ENCODE measurements at places on chromosomes 4 and X.

DNA sequence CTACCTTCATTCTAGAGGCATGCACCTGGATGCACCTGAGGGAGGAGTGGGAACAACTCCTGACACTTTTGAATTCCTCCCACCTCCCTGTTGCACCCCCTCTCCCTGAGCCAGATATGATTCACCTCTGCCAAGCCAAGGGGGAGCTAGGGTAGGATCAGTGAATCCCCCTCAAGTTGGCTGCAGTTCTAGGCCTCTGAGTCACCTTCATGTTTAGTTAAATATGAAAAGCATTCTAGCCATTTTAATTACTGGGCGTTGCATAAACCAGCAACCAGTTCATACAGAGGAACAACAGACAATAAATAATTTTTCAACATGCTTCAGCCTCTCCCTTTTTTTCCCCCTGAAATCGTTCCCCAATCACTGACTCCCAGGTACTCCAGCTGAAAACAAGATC lies 1440.2 kb downstream of the ADGRL3 start:
- DNase-seq = no peak

DNA sequence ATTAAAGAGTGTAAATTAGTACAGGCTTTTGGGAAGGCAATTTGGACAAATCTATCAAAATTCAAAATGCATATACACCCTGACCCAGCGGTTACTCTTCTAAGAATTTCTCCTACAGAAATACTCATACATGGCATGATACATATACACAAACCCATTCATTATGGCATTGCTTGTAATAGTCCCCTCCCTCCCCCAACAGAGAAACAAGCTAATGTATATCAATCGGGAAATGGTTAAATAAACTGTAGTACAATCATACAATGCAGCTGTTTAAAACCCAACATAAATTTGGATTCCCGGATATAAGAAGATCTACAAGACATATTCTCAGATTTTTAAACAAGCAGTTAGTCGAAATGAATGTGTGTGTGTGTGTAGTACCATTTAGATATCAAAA lies 808 bp downstream of the HUWE1 start:
- no peak for DNase-seq

GRCh38 chrX:25295466-25295865 lies 279.7 kb upstream of the ARX start:
- no peak for DNase-seq

DNA sequence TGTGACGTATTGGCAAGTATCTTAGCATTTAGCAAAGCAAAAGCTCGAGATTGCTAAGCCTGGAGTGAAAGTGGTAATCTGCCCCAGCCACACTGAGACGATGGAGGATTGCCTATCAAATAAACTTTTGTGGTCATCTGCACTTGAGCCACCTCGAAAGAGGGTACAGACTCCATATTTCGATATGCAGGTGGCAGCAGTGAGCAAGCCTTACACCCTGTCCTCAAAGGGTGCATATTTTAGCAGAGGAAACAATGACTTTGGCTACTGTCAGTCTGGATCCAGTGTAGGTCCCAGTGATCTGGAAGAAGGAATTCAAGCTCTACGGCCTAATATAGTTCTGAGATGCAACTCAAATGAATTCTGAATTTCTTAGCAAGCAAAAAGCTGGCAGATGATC lies 153.9 kb downstream of the ATG4A start:
- DNase-seq = no peak

DNA sequence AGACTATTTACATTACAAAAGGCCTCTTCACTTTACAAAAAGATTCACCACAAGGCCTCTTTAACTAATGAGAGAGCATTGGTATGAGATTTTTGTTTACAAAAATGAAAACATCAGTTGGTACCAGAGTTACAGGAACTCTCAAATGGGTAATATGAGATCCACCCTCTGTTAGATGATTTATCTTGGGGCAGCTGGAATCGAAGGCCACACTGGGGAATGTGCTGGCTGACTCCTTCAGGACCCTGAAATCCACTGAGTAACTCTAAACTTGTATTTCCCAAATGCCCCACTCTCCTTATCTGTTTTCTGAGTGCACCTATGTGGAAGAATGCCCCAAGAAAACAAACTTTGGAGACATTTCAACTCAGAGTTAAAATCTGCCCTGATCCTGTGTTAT lies 232.9 kb upstream of the F9 start:
- DNase-seq = no peak

- no peak for DNase-seq
These were observed 13.3 kb downstream of the PDZD4 start for GRCh38 chrX:153816831-153817690.

GRCh38 chrX:79096145-79096556 lies 48.3 kb upstream of the GPR174 start:
- no peak for DNase-seq

DNA sequence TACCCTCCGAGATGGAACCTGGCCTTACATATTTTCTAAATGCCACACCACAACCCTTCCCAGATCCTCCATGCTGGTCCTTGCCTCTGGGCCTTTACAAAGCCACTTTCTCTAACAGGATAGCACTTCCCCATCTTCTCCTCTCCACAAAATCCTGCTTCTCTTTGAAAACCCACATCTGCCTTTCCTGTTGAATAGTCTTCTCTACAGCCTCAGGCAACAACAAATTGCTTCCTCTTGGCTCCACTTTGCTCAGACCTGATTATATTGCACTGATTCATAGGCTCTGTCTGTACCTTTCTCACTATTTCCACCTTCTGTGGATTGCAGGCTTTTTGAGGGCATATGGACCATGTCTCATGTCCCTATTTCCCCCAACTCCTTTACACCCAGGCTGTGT lies 203.7 kb upstream of the MBNL3 start:
- no peak for DNase-seq

DNA sequence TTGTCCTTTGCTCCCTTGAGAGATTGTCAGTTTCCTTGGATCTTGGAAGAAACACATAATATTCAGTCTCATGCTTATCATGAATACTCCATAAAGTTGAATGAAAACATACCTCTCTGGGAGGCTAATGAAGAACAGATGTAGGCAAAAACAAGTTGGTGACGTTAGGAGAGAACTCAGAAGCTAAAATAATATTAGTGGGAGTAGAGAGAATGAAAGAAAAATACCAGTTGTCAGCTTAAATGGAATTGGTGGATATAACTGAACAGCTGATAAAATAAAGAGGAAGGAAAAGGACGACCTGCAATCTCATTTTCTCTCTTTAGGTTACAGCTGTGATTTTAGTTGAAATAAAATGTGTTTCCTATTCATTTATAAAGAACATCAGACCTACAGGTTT lies 124.8 kb downstream of the SNCA start:
- DNase-seq = no peak

GRCh38 chr4:53116954-53117353 lies 248.9 kb downstream of the SCFD2 start:
- DNase-seq = no peak

DNA sequence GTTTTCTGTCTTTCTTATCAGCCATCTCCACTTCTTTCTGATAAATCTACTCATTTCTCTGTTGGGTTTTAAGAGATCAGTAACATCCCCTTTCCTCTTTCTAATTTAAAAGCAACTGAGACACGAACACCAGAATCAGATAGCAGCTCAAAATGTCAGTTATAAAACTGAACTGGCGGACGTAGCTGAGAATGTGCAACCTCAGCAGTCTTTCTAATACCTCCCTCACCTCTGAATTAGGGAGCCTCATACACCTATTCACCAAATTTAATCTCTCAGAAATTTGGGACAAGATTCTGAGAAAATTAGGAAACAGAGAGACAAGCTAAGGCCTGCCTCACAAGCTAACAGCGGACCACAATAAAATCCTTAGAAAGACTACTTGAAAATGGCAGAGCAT lies 52.0 kb upstream of the ACSL4 start:
- no peak for DNase-seq

GRCh38 chr4:4334798-4335520 lies 44.9 kb downstream of the ZBTB49 start:
- DNase-seq = peak; percentile 40

DNA sequence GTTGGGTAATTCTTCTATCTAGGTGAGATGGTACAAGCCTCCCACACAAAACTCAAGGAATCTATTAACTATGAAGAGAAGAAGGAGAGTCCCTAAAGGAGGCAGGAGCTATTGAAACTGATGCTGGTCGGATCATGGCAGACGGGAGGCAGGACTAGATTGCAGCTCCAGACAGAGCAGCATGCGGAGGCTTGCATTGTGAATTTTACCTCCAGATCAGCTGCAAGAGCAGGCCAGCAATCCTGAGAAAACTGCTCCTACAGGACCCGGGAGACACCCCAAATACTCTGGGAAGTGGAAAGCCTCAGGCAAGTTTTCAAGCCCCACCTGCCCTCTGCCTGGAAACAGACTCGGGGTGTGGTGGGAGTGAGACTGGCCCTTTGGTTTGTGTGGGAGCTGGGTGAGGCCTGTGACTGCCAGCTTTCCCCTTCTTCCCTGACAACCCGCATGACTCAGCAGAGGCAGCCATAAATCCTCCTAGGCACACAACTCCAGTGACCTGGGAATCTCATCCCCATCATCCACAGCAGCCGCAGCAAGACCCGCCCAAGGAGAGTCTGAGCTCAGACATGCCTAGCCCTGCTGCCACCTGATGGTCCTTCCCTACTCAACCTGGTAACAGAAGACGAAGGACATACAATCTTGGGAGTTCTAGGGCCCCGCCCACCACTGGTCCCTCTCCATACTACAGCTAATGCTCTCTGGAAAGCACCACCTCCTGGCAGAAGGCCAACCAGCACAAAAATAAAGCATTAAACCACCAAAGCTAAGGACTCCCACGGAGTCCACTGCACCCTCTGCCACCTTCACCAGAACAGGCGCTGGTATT lies 30.9 kb downstream of the GATB start:
- DNase-seq = no peak

GRCh38 chr4:85774489-85774888 lies 299.5 kb downstream of the ARHGAP24 start:
- DNase-seq = no peak

GRCh38 chrX:78168065-78168464 lies 28.6 kb upstream of the TAF9B start:
- DNase-seq = no peak

GRCh38 chrX:26253526-26253925 lies 37.6 kb downstream of the MAGEB5 start:
- DNase-seq = no peak

DNA sequence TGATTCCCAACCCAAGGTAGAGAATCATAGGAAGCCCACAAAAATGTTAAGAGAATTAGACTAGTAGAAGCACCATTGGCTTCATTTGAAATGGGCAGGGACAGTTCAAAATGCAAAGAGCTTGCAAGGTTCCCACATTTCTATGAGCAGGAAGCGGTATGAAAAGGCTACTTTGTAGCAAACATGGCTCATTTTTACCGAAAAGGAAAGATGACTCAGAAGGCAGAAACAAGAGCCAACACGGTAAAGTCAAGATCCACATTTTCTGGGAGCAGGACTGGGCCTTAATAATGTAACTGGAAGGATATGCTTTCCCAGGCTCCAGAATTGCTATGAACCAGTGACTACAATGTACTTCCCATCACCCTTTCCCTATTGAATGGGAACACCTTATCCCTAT lies 89.5 kb downstream of the GLRA3 start:
- DNase-seq = no peak

- DNase-seq = no peak
These were observed 24.3 kb downstream of the TBCK start for GRCh38 chr4:106291678-106292077.

- no peak for DNase-seq
These were observed 18.0 kb downstream of the CXCL2 start for GRCh38 chr4:74081035-74081434.

GRCh38 chr4:82599336-82599735 lies 37.5 kb upstream of the TMEM150C start:
- DNase-seq = peak; percentile 13

DNA sequence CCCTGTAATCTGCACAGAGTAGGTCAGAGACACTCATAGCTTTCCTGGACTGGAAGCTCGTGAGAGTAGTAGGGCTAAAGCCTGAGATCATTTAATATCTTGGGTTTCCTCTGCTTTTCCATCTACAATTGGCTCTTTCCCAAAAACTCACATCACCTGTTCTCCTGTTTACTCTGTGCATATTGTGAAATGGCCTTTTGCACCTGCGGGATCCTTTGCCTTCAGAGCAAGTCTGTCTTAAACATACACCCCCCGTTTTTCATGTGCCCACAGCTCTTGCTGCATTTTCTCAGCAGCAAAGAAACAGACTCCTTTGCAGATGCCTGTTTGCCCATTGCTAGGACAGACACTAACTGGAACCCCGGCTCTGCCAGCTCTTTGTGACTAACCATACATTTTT lies 608.3 kb upstream of the PCDH10 start:
- peak; percentile 76 for DNase-seq

GRCh38 chr4:7677799-7678301 lies 243.1 kb upstream of the PSAPL1 start:
- DNase-seq = no peak

GRCh38 chr4:1096841-1097240 lies 16.5 kb downstream of the RNF212 start:
- DNase-seq = no peak

DNA sequence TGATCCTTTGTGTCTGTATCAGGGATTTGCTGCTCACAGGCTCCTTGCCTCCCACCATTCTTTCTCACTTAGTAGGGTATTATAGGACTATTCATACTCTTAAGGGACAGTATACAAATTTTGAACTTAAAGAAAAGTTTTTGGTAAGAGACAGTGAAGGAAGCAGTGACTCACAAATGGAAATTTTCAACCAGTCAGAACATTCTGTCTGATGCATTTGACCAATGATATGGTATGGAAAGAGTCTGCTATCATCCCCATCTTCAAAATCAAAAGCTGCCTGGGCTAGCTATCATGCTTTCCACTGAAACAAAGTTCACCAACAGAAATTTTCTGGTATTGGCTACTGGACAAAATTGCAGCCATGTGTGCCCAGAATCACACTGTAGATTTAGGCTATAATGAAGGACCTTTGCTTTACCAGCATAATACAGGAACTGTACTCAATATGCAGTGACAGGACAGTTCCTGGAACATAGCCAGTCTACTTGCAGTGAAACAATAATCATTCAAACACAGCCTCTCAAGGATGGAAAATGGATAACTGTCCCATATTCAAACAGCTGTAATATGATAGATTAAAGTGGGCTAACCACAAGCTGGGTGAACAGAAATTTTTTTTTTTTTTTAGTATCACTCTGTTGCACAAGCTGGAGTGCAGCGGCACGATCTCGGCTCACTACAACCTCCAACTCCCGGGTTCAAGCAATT lies 109.0 kb upstream of the ACSL4 start:
- no peak for DNase-seq

GRCh38 chr4:26113339-26113940 lies 199.4 kb downstream of the SMIM20 start:
- no peak for DNase-seq
